Hindlimb muscle (tissue), 1 donor: ENCODE measurements at places on chromosomes 1 and 21. TPM values are rescaled to one million over a fixed set of nuclear protein-coding genes. Genes with fewer than 3 reads are reported as not detected.

DNA sequence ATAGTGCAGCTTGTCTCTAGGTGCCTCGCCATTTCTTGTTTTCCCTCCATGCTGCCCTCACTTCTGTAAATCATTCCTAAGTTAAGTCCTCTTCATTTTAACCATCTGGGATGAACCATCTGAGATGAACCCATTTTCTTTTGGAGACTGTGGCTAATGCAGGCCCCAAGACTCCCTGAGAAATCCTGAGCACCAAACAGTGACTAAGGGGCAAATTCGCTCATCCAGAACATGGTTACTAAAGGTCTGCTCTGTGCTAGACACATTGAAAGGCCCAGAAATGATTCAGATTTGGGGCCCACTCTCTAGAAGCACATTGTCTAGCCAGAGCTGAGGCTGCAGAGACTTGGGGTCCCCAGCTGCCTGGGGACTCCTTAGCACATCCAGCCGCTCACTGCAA, 151.9 kb upstream of the CTTNBP2NL start:
- no peak for DNase-seq

DNA sequence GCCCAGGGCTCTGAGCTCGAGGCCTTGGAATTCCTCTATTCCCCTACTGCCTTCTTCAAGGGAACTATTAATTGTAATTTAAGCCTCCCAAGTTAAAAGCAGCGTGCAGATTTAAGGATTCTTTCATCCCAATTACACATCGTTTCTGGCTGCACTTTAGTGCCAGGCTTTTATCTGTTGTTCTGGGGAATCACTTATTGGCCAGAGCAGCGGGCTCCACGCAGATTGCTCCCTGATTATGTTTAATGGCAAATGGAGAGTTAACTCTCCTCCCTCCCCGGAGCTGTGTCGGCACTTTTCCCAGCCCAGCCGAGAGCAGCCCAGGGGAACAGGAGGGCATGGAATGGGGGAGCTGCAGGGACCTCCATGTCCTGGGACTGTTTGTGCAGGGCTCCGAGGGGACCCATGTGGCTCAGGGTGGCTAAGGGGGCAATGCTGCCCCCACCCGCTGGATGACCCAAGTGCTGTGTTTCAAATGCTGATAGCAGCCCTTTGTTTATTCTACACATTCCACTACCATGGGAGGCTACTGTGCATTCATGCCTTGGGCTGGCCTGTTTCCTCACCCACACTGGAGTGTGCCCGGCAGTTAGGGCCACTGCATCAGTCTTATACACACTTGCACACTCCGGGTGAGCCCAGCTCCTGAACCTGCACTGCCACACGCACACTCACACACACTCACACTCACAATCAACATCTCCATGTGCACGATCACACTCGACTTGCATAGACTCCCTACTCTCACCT, 93.3 kb upstream of the POU3F1 start:
- DNase-seq, result no peak

DNA sequence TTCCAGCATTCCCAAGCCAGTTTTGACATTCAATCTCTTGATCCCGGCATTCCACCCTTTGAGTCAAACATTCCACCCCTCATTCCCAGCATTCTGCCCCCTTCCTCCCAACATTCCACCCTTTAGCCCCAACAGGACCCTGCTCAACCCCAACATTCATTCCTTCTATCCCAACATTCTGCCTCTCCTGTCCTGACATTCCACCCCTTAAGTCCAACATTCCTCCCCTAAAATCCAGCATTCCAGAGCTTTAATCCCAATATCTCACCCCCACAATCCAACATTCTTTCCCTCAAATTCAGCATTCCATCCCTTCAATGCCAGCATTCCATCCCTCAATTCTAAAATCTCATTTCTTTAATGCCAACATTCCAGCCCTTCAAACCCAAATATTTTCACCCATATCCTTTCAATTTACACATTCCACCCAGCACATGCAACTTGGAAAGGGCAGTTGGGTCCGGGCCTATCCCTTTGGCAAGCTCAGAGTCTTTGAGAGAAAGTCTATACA, 22.9 kb downstream of the DDX20 start:
- no peak for DNase-seq

DNA sequence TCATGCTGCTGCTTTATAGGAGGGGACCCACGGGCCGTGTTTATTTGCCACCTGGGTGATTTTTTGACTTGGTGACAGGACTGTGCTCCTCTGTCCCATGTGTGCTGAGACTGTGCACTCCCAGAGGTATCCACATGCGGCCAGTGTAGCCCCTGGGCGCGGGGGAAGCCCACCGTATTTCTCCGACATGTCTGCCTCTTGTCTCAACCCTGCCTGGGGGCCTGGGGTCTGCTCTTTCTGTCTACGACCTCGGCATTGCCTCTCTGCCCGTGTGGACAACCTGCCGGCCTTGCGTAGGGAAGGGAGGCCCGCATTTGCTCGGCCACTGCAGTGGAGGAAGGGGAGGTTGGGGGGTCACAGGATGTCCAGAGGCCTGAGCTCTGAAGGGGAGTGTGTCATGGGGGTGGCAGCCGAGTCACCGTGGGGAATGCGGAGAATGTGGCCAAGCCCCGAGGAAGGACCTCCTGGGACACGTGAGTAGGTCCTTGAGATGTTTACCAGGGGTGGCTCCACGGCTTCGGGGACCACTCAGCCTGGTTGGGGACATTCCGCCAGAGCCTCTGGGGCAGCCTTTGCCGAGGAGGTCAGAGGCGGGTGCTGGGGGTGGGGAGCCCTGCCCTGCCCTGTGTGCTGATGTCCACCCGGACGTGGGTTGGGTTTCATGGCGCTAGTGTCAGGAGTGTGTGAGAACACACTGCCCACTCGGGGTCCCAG, 11.0 kb downstream of the PRKCZ start:
- no peak for DNase-seq

Gene PDPN
- 29.8 TPM for polyA plus RNA-seq

DNA sequence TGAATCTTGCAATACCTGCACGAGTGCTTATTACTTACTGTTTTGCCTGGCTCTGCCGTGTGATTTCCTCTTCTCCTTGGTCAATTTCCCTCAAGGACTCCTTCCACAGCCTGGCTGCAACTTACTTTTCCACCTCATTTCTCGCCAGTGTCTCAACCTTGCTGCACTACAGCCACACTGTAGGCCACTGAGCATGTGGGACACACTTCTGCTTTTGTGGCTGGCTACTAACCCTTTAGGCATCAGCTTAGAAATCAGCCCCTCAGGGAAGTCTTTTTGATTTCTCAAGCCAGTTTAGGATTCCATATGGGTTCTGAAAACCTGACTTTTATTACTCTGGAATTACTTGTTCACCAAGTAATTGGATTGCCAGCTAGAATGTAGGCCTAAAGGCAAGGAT, 5.2 kb upstream of the DMRTB1 start:
- no peak for DNase-seq

DNA sequence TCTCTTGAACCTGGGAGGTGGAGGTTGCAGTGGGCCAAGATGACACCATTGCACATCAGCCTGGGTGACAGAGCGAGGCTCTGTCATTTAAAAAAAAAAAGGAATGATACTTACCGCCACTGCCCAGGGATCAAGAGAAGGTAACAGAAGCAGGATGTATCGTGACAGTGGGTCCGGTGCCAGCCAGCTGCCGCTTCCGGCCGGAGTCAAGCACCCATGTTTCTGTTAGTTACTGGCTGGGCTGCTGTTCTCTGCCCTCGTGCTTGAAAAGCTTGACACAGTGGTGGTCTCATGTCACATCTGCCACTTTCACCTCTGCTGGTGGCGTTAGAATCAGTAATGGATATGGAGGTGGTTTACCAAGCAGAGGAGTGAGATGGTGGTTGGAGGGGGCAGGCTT, 21.0 kb downstream of the IFNGR2 start:
- DNase-seq, result no peak

Gene C1QA
- polyA plus RNA-seq, result 39.3 TPM

DNA sequence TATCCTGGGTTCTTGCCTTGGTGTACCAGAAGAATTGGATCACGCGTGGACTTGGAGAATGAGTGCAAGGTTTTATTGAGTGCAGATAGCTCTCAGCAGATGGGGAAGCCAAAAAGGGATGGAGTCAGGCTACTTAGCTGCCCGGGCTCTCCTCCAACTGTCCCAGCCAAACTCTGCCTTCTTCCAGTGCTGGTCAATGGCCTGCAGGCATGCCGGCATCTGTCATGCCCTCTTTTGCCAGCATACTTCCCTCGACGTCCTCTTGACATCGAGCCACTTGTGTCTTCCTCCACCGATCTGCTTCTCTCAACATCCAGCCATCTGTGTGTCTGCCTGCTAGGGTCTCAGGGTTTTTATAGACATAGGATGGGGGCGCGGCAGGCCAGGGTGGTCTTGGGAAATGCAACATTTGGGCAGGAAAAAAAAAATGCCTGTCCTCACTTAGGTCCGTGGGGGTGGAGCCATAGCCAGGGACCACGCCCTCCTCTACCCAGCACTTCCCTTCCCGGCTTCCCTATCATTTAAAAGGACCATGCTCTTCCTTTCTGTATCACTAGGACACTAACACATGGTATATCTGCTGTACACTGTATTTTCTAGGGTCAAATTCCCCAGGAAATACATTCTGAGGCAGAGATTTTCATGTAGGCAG, 47.0 kb upstream of the BCAR3 start:
- no peak for DNase-seq

GRCh38 chr21:31135531-31136184, 97.4 kb upstream of the KRTAP19-8 start:
- no peak for DNase-seq

DNA sequence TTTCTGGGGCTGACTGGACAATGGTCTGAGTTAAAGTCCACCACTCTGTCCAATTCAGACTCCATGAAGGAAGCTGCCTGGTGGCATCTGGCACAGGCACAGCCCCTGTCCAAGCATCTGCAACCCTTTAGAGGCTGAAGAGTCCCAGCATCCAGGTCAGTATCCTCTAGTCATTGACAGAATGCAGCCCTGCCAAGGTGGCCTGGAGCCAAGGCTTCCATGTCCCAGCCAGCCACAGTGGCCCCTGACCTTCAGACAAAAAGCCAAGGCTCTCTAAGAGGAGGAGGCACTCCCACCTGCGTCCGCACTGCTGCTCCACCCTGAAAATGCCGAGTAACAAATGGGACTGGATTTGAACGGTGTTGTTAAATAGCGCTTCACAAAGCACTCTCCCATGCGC, 49.4 kb downstream of the KCNN3 start:
- DNase-seq, result no peak

DNA sequence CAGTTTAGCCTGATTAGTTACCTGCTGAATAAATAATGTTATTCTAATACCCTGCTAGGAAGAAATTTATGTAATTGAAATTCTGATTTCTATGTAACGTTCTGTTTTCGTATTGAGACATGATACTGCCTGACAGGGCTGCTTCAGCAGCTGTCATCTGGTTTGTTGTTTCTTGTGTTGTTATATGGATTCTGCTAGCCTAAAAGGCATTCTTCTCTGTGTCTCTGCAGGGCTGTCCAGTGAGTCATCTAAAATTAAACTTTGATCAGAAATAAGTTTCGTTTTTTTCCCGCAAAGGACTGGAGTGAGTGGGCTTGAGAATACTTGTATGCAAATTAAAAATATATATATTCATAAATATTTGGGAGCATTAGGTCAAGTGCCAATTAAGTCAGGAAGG, 93.0 kb downstream of the DYRK1A start:
- no peak for DNase-seq
